ENCODE measurements at places on chromosomes 16 and 17.

GRCh38 chr16:2209258-2210008 is 1.2 kb downstream of the BRICD5 start:
- no peak for DNase-seq

DNA sequence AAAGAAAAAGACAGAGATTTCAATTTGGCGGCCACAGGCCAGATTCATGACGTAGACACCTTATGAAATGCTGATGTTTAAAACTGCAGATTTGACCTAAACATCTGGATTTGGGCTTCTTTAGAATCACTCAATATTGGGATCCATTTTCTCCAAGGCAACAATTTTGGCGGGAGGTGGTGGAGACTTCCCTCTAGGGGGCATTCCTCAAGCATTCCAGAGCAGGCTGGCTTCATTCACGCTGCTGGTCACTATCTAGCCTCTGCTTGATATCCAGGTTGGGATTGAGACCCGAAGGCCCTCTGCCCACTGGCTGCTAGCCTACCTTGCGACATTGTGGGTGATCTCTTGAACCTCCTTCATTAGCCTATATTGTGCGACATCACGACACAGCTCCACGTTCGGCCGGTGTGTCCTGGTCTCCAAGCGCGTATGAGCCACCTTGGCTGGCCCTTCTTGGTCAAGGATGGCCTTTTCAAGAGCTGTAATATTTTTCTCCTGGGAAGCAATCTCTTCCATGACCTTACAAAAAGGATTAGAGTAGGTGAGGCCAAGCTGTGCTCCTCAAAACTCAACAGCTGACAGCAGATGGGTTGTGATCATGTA is 24.5 kb downstream of the FBXO39 start:
- DNase-seq = no peak

DNA sequence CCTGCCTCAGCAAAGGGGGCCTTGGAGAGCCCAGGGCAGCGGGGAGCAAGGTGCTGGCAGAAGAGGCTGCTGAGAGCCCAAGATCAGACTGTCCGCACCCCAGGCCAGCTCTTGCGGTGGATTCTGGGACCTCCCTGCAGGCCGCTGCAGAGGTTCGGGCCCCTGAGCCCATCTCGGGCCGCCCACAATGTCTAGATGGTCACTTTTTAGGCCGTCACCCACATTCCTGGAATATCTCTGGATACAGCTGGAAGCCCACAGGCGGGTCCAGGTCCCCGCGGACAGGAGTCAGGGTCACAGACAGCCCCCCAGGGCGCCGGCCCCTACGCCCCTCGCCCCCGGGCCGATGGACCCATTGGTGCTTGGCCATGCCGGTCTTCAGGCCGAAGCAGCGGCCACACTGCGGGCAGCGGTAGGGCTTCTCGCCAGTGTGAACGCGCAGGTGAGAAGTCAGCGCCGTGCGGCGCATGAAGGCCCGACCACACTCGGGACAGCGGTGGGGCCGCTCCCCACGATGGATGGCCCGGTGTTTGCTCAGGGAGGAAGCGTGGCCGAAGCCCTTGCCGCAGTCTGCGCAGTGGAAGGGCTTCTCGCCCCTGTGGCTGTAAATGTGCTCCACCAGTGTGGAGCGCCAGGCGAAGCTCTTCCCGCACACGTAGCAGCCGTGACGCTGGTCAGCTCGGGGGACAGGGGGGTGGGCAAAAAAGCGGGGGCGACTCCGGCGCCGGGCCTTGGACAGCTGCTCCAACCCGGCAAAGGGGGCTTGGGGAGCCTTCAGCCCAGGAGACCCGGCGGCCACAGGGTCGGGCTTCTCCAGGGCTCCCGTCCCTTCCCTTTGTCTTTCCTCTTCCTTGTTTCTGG is 2.1 kb downstream of the ZNF747 start:
- DNase-seq = no peak

DNA sequence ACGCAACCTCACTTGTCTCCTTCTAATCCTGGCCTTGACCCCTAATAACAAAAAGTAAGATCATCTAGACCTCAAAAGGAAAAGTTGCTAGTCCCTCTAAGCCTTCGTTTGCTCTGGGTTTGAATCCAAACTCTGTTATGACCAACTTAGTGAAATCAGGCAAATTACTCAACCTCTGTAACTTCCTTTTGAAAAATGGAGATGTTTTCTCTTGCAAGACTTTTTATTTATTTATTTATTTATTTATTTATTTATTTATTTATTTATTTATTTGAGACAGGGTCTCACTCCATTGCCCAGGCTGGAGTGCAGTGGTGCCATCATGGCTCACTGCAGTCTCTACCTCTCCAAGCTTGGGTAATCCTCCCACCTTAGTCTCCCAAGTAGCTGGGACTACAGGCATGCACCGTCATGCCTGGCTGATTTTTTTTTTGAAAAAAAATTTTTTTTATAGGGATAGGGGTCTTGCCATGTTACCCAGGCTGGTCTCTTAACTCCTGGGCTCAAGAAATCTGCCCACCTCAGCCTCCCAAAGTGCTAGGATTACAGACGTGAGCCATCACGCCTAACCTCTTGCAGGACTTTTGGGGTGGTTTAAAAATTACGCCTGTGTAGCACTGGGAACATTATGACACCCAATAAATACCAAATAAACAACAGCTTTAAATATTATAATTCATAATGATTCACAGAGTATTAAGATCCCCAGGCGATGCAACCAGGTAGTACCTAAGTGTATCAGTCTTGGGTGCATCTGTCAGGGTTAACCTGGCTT is 63.4 kb downstream of the PITPNC1 start:
- DNase-seq = no peak

DNA sequence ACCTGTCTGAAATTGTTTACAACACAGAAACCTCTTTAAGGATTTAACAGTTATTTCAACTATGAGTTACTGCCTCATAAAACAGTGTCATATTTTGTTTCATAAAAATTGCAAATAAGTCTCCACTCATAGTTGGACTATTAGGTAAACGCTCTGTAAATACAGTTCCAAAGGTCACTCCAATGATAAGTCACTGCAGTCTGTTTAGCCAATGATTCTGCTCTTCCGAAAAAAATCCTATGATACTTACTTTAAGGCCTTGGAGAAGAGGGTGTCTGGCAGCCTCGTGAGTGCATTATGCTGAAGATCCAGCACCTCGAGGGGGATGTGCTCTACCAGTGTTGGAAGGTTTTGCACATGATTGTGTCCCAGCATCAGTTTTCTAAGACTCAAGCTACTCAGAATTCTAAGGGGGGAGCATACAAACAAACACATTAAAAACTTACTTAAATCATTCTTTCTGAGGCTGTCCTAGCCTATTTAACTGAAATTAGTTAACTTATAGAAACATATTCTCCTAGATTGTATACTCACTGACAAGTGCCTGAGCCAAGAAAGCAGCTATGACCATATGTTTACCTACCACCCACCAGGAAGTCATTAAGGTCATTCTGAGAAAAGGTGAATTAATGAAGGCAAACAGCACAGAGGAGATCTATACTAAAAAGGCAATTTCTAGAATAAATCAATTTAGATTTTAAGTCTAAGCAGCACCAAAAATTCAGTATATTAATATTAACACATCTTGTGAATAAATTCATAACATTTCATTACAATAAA is 41.1 kb downstream of the MARVELD3 start:
- DNase-seq = no peak

DNA sequence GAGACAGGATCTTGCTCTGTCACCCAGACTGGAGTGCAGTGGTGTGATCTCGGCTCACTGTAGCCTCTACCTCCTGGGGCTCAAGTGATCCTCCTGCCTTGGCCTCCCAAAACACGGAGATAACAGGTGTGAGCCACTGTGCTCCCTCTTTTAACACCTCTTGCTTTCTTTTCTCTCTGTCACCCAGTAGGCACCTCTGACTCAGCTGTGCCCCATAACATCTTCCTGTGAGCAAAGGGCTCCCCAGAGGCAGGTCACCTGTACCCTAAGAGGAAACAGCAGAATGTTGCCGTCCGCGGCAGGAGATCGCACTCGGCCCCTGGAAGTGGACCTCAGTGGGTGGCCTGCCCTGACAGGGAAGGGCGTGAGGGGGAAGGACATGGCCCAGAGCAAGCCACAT is 918 bp upstream of the NLRC3 start:
- no peak for DNase-seq

DNA sequence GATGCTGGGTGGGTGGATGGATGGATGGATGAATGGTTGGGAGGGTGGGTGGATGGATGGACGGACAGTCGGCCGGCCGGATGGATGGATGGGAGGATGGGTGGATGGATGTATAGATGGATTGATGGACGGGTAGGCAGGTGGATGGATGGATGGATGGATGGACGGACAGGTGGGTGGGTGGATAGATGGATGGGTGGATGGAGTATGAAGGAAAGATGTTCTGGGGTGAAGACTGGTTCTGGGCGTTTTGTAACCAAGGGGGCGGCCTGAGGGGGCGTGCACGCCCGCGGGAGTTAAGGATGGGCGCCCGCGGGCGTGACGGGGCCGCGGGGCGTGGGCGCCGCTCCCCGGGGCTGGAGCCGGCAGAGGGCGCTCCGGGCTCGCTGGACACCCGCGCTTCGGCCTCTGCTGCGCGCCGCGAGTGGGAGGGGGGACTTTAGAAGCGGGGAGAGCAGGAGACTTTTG is at the start of gene NECAB2:
NECAB2 (plus strand) TSS at position 407 of the 468 bp plus-strand sequence. CDS start 405 bp downstream, outside the sequence.
- DNase-seq = no peak

- no peak for DNase-seq
Observed at GRCh38 chr17:28889996-28890395, 7.5 kb downstream of the FLOT2 start.

DNA sequence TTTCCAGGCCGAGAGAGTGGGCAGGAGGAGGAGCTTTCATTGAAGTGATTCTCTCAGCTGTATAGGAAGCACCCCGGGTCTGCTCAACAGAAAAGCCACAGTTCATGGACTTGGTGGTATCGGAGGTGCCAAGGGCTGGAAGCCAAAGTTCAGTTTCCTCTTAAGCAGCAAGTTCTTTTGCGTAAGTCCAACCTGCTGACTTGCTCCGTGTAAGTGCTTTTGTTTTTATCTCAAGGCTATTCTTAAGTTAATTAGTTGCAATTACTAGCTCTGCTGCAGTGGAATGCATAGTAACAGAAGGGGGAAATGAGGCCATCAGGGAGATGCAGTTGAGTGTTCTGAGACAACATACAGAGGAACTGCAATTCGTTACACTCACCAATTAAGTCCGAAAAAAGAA is 44.6 kb downstream of the SMIM36 start:
- no peak for DNase-seq

DNA sequence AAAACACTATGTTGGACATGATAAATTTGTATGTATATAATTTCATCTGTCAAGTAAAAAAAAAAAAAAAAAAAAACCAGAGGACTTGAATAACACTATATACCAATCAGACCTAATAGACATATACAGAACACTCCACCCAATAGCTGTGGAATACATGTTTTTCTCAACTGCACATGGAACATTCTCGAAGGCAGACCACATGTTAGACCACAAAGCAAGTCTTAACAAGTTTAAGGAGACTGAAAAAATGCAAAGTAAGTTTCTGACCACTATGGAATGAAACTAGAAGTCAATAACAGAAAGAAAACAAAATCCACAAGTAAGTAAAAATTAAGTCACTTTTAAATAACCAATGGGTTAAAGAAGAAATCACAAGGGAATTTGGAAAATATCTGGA is 8.4 kb upstream of the CNTNAP4 start:
- no peak for DNase-seq
